ENCODE measurements at places on chromosomes 13 and 19. TPM values are rescaled to one million over a fixed set of nuclear protein-coding genes. Genes with fewer than 3 reads are reported as not detected.

GRCh38 chr13:102817907-102818306 is 19.0 kb downstream of the BIVM start:
- no peak for DNase-seq

DNA sequence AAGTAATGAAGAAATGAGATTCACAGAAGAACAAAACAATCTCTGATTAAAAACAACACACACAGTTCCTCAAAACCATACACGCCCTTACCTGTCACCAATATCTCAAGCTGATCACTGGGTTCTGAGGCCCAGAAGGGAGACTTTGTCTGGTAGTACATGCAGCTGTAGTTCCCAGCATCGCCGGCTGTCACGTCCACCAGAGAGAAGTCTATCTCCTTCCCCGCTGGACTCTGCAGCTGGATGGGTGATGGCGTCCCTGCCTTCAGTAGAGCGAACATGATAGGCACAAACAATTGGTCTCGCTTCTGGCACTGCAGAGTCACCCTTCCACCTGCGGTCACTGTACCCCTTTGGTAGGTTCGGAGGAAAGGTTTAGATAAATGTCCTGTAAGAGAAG is 7.3 kb downstream of the TARM1 start:
- DNase-seq = no peak

DNA sequence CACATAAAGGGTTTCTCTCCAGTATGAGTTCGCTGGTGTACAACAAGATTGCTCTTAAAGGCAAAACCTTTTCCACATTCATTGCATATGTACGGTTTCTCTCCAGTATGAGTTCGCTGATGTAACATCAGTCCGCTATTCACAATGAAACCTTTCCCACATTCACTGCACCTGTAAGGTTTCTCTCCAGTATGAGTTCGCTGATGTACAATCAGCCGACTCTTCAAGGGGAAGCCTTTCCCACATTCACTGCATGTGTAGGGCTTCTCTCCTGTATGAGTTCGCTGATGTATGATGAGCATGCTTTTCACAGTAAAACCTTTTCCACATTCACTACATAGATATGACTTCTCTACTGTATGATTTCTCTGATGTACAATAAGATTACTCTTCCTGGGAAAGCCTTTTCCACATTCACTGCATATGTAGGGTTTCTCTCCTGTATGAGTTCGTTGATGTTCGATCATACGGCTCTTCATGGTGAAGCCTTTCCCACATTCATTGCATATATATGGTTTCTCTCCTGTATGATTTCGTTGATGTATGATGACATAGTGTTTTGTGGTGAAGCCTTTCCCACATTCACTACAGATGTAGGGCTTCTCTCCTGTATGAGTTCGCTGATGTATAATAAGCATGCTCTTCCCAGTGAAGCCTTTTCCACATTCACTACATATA is 6.0 kb upstream of the ZNF614 start:
- no peak for DNase-seq

Gene MYO9B
- total RNA-seq = 80.7 TPM

Gene KEAP1
- 43.1 TPM for total RNA-seq

Gene TNNI3
- 3.6 TPM for total RNA-seq

Gene GFY
- not detected for total RNA-seq

Gene PMIS2
- not detected for total RNA-seq
